ENCODE measurements at places on chromosomes 5 and 9.
A peak's percentile ranks its signal among the peaks of the same experiment; 100 is the strongest.

DNA sequence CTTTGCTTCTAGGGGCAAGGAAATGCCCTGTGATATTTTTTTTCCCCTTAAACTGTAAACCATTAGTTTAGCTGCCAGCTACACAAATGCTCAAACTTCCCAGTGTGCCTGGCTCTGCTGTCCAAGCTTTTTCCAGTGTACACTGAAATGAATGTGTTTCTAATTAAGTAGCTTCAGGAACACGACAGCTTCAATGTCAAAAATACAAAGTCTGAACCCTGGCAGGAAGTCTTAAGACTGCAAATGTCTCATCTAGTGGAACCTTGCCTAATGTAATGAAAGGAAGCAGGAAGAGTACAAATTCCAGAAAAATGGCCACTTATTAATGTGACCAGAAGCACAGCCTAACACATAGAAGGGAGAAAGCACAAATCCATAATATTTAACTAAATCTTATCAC, 255.2 kb downstream of the CRB2 start:
- DNase-seq = peak; percentile 17

- no peak for DNase-seq
Observed at GRCh38 chr5:72749362-72749997, 67.0 kb upstream of the TNPO1 start.

DNA sequence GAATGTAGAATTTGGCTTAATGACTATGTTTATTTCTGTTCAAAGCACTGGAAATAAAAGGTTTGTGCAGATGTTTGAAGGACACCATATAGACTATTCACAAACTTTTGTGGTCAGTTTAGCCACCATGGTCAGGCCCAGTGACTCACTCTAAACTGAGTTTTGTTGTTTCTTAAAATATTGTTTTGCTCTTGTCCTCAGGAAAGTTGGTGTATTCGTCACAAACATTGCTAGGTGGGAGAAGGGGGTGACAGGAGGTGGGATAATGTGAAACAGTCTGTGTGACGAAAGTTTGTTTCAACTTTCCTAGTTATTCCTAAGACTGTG, 35.0 kb upstream of the LIFR start:
- DNase-seq = no peak

DNA sequence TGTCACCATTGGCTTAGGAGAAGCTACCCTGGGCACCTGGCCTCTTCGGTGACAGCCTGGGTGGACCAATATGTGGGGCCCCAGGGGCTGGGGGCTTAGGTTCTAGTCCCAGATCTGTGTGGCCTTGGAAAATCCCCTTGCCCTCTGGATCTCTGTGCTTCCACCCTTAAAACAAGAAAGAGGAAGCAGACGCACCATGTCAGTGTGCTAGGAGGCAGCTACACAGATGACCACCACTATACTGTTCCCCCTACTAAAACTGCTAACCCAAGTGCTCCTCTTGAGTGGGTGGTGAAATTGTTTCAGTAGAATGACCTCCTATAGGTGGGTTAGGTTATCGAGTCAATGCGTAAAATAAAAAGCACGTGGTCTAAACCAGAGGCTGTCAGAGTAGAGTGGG, 31.0 kb downstream of the AFAP1L1 start:
- no peak for DNase-seq

DNA sequence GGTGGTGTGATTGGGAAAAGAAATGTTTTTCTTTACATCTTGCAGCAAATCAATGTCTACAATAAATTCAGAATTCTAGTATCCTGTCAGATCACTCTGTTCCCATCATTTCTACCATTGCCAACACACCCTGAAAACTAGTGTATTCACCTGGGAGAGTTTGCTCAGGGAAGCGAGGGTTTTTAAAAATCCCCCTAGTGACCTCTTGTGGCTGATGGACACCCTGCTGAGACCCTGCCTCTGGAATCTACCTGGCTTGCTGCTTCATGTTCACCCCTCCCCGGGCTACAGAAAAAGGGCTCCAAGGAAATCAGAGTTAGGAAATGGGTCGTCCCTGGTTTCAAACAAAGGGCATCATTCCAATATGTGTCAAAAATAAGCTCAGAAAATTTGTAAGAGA, 21.4 kb upstream of the ALDOB start:
- DNase-seq = no peak

GRCh38 chr5:164233791-164234190, 728.4 kb downstream of the MAT2B start:
- DNase-seq = no peak

DNA sequence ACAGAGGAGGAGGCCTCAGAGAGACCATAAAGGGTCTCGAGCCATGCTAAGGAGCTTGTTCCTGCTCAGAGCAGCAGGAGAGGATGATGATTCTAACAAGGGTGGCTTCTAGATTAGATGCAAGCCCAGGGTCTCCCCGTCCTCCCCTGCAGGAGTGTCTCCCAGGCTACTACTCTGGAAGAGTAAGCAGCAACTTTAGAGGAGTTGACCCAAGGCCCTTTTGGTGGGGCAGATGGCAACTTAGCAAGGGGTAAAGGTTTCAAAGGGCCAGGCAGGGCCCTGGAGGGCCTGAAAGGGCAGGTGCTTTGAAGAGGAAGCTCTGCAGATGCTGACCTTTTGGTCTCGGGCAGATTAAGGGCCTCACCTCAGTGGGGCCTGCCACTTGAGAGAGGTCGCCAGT, 174.9 kb downstream of the GABBR2 start:
- DNase-seq = no peak

DNA sequence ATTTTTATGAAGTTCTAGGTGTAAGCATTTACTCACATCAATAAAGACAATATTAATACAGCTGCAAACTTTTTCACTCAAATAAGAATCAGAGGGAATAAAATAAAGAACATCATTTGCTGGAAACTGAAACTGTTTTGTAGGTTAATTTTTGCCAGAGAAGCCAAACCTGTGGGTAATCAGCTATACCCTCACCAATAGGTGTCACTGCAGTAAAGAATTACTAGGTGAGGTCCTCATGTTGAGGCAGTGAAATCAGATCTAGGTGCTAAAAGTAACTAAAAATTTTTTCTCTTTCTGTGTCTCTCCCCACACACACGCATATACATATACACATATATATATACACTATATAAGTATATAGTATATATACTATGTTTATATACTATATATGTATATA, 1016.3 kb upstream of the SEMA6A start:
- peak; percentile 3 for DNase-seq

Measured in fibroblast of the conjunctiva (primary cell).